ENCODE measurements at places on chromosomes 5 and 9. TPM values are rescaled to one million over a fixed set of nuclear protein-coding genes. Genes with fewer than 3 reads are reported as not detected.

ROR2 gene
- 0.10 TPM for total RNA-seq

PCA3 gene
- total RNA-seq, result not detected

INSL4 gene
- not detected for total RNA-seq

TAF11L3 gene
- total RNA-seq, result not detected

FOXD1 gene
- 46.4 TPM for total RNA-seq

QRFP gene
- not detected for total RNA-seq

CENPK gene
- 15.3 TPM for total RNA-seq

SLIT3 gene
- 0.34 TPM for total RNA-seq

FNBP1 gene
- total RNA-seq, result 24.4 TPM

PLEKHG4B gene
- not detected for total RNA-seq

GPBP1 gene
- total RNA-seq, result 63.6 TPM

LPAR1 gene
- total RNA-seq, result 0.47 TPM

ZNF608 gene
- 10.4 TPM for total RNA-seq

RASGEF1C gene
- not detected for total RNA-seq

SLC46A2 gene
- not detected for total RNA-seq

TSSK1B gene
- 0.39 TPM for total RNA-seq

ANGPTL2 gene
- total RNA-seq, result not detected

All from MCF 10A (cell line).